ENCODE measurements at places on chromosomes 2 and 18.

DNA sequence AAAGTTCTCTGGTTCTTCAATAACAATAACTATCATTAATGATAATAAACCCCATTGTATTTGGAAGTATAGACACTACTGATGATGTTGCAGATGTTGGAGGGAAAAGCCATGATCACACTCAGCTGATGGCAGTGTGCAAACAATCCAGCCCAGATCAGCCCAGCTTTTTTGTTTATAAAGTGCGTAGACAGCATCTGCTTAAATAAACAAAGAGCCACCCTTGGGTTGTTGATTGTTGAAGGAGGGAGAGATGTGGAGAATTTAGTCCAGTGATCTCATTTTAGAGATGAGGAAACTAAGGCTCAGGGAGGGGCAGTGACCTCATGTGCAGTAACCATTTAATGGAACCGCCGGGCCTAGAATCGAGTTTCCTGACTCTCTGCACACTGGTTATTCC is 56.0 kb upstream of the MEX3C start:
- peaks cover 2% of the 10 kb centered on the region for H3K36me3 ChIP-seq
- peaks cover 16% of the 10 kb centered on the region for H3K27me3 ChIP-seq
- no peaks in the 10 kb centered on the region for H3K4me1 ChIP-seq
- DNase-seq: no peak
- H3K4me3 ChIP-seq: no peak overlapping the region
- no peak overlapping the region for H3K27ac ChIP-seq

DNA sequence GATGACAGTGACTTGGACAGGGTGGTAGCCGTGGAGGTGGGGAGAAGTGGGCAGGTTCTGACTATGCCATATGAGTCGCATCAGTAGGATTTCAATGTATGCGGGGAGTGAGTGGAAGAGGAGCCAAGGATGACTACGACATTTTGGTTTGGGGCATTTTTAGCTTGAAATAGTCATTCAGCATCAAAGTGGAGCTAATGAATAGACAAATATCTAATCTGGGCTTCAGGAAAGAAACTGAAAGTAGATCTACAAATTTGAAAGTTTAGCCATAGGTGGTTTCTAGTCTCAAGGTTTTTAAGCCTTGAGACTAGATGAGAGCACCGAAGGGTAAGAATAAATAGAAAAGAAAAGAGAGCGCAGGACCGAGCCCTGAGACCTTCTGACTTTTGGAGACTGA is 58.3 kb downstream of the FEZ2 start:
- H3K4me3 ChIP-seq: no peak overlapping the region
- no peak for DNase-seq
- no peaks in the 10 kb centered on the region for H3K4me1 ChIP-seq

DNA sequence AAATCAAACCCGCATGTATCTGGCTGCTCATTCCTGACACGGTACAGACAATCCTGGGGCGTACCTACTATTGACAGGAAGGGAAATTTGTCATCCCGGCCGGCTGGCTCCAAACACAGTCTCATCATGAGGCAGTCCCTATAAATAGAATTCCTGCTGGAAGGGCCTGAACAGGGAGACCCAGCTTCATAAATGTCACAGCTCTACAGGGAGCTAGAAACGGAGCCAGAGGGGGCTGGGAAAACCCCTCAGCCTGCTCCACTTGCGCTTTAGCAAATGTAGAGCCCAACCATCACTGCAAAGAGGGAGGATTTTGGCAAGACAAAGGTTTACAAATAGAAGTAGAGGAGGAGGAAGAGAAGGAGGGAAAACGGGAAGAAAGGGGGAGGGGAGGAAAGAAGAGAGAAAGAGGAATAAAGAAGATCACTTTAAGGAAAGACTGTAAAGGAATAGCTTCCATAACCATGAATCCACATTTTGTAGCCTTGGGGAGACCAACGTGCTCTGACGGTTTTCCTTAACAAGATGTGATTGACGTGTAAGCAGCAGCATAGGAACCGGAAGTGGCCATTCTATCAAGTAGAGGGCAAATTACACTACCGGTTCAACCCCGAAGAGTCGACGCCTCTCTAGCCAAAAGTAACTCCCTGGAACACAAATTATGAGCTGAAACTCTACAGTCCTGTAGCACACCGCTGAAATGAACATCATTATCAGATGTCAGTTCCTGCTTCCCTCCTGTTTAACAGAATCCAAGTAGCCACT is 56.8 kb upstream of the TTN start:
- DNase-seq: no peak
- H3K36me3 ChIP-seq: no peaks in the 10 kb centered on the region
- H3K27ac ChIP-seq: no peak overlapping the region
- no peaks in the 10 kb centered on the region for H3K4me1 ChIP-seq
- H3K27me3 ChIP-seq: peaks cover 8% of the 10 kb centered on the region
- H3K4me3 ChIP-seq: no peak overlapping the region

- peaks cover 72% of the 10 kb centered on the region for H3K27me3 ChIP-seq
- no peaks in the 10 kb centered on the region for H3K4me1 ChIP-seq
- H3K27ac ChIP-seq: no peak overlapping the region
- no peak overlapping the region for H3K4me3 ChIP-seq
These were observed 3.5 kb upstream of the FABP1 start for GRCh38 chr2:88131201-88131998.

DNA sequence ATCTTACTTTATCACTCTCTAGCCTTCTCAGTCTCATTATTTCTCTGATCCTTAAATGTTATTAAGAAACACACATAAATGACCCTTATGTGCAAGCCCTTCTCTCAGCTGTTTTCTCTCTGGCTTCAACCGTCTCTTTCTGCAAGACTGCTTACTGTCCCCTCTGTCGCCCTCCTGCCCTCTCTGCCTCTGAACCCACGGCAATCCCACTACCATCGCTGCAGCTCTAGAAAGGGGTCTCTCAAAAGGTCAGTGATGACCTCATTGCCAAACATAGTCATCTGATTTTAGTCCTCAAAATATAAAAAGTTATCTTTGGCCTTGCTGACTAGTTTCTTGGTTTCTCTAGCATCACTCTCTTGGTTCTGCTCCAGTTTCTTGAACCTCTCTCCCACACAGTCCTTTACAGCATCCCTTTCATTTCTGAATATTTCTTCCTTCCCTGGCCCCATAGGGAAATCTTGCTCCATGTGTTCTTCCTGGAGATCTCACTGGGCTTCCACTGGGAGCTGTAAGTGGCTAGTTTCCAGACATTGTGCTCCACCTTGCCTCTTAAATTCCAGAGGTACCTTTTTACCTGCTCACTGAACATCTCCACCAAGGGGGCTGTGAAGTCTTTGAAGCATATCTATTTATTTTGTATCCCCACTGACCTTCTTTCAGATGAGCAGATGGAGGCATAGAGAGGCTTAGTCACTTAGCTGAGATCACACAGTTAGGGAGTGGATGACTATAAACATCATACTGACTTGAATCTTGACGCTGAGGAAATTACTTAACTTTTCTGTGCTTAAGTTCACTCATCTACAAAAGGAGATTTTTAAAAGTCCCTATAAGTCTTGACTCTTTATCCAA is 96.2 kb downstream of the PDE1A start:
- no peaks in the 10 kb centered on the region for H3K4me1 ChIP-seq
- no peaks in the 10 kb centered on the region for H3K27me3 ChIP-seq
- DNase-seq: no peak
- no peak overlapping the region for H3K4me3 ChIP-seq

- peaks cover 63% of the 10 kb centered on the region for H3K27me3 ChIP-seq
- DNase-seq: no peak
- peaks cover 17% of the 10 kb centered on the region for H3K4me1 ChIP-seq
- peaks cover 9% of the 10 kb centered on the region for H3K36me3 ChIP-seq
- no peak overlapping the region for H3K4me3 ChIP-seq
These were observed 2.6 kb downstream of the DYSF start for GRCh38 chr2:71455741-71456569.

DNA sequence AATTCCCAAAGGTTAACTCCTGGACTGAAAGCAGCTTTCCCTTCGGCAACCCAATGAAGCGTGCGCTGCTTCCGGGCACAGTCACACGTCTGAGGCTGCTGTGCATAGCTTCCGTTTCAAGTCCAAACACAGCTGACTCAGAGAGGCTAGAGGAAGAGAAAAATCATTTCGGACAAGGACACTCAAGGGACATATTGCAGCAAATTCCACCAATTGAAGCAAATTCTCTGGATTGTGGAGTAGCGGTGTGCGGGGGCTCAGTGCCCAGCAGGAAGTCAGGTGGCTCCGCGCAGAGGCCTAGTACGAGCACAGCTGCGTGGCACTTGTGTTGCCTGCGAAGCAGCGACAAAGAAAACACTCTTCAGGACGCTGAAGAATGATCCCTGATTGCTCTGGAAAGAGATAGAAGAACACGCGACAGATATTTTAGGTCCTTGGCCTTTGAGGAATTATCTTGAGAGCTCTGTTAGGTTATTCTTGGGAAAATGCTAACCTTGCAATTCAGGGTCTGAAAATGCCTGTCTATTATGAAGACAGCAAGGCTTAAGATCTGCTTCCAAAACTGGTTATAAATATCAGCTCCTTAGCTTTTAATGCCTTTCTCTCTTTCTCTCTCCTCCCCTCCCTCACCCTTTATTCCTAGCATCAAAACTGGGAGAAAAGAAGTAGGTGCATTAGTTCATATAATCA is 352.6 kb upstream of the DLGAP1 start:
- H3K27ac ChIP-seq: no peak overlapping the region
- no peaks in the 10 kb centered on the region for H3K36me3 ChIP-seq
- no peaks in the 10 kb centered on the region for H3K27me3 ChIP-seq
- no peak for DNase-seq
- no peak overlapping the region for H3K4me3 ChIP-seq

- no peak overlapping the region for H3K27ac ChIP-seq
- H3K27me3 ChIP-seq: peaks cover 5% of the 10 kb centered on the region
- H3K4me1 ChIP-seq: peaks cover 2% of the 10 kb centered on the region
- no peak for DNase-seq
- no peak overlapping the region for H3K4me3 ChIP-seq
These were observed 6.1 kb upstream of the SLC35F5 start for GRCh38 chr2:113762377-113763118.

GRCh38 chr2:150643114-150643725 is 155.8 kb upstream of the RND3 start:
- DNase-seq: no peak
- no peaks in the 10 kb centered on the region for H3K36me3 ChIP-seq
- H3K4me1 ChIP-seq: peaks cover 2% of the 10 kb centered on the region
- H3K4me3 ChIP-seq: no peak overlapping the region
- H3K27ac ChIP-seq: no peak overlapping the region

GRCh38 chr2:12949406-12949805 is 232.7 kb downstream of the TRIB2 start:
- H3K27me3 ChIP-seq: peaks cover 5% of the 10 kb centered on the region
- peaks cover 9% of the 10 kb centered on the region for H3K4me1 ChIP-seq
- no peak for DNase-seq
- H3K27ac ChIP-seq: no peak overlapping the region

- peaks cover 17% of the 10 kb centered on the region for H3K27me3 ChIP-seq
- H3K36me3 ChIP-seq: no peaks in the 10 kb centered on the region
- H3K27ac ChIP-seq: no peak overlapping the region
- no peak overlapping the region for H3K4me3 ChIP-seq
These were observed 405.1 kb downstream of the GPD2 start for GRCh38 chr2:156841321-156841720.

- peaks cover 15% of the 10 kb centered on the region for H3K27me3 ChIP-seq
- no peak overlapping the region for H3K4me3 ChIP-seq
- DNase-seq: no peak
- H3K27ac ChIP-seq: no peak overlapping the region
- no peaks in the 10 kb centered on the region for H3K36me3 ChIP-seq
These were observed 438.2 kb downstream of the TSN start for GRCh38 chr2:122193622-122194021.

- H3K27ac ChIP-seq: no peak overlapping the region
- H3K36me3 ChIP-seq: peaks cover 7% of the 10 kb centered on the region
- no peak for DNase-seq
- peaks cover 3% of the 10 kb centered on the region for H3K4me1 ChIP-seq
- H3K4me3 ChIP-seq: no peak overlapping the region
These were observed 111.1 kb upstream of the B3GNT2 start for GRCh38 chr2:62084801-62085200.

DNA sequence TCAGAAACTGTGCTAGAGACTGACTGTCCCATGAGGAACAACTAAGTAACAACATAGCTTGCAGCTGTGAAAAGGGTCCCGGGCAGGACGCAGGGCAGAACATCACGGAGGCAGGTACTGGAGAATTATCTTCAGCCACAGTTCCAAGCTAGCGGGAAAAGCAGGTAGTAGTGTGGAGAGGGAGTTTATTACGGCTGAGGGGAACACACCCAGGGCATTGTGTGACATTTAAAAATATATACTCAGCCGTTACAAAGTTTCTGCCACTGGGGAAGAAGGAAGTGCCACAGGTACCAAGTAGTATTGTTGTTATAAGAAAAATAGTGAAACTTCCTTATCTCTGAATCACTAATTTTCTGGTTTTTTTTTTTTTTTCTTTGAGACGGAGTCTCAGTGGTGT is 179.6 kb downstream of the LAMA1 start:
- H3K27ac ChIP-seq: no peak overlapping the region
- H3K27me3 ChIP-seq: no peaks in the 10 kb centered on the region
- no peaks in the 10 kb centered on the region for H3K36me3 ChIP-seq

DNA sequence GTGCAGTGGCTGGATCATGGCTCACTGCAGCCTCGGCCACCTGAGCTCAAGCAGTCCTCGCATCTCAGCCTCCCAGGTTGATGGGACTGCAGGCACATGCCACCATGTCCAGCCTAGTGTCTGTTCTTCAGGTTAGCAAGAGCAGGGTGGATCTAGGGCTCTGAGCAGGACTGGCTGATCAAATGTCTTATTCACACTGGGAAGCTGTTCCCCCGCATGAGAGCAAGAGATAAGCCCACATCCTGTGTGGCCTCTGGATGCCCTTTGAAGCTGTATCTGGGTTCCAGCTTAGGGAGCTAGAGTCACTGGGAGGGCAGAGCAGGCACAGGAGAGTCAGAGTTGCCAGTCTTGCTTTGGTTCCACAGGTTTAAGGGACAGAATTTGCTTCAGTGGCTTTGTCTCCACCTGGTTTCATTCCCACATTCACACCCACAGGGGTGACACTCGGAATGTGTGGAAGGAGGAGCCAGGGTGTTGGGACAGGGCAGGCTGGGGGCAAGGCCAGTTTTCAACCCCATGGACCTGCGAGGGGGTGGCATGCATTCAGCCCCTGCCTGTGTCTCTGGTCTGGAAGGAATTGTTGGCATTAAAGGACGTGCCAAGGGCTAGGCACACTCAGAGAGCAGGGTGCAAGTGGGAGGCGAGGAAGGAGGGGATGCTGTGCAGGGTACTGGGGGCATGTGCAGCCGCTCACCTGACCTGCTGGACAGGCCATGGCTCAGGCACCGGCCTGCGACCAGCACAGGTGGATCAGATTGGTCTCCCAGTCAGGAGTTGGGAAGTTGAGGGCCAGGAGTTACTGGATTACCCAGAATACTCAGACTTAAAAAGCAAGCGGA is 24.5 kb downstream of the PTPN18 start:
- no peak for DNase-seq
- H3K27ac ChIP-seq: peak overlapping the region; percentile 91
- H3K4me1 ChIP-seq: peaks cover 43% of the 10 kb centered on the region

GRCh38 chr2:5365871-5366461 is 326.2 kb upstream of the SOX11 start:
- no peak overlapping the region for H3K4me3 ChIP-seq
- H3K27ac ChIP-seq: no peak overlapping the region
- no peak for DNase-seq

GRCh38 chr2:96264656-96265348 is 995 bp downstream of the TMEM127 start:
- no peak for DNase-seq
- peaks cover 46% of the 10 kb centered on the region for H3K4me1 ChIP-seq
- peak overlapping the region; percentile 43 for H3K27ac ChIP-seq
- peak overlapping the region; percentile 97 for H3K4me3 ChIP-seq
- no peaks in the 10 kb centered on the region for H3K27me3 ChIP-seq
